EH (cell line): ENCODE measurements at places on chromosomes 6 and 20.

DNA sequence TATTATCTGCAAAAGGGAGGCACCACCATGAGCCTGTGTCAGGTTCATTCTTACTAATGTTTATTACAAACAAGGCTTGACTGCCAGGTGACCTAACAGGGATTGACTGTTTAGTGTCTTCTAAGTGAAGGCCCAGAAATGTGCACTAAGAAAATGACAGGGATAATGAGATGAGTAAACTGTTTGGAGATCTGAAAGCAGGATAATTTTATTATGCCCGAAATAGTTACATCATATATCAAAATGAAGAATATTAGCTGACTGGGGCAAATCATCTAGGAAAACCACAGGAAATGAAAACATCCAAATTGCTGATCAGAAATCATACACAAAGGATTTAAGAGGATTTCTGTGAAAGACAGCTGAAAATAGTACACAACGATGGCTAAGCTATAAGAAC is 516.7 kb downstream of the HDGFL1 start:
- DNase-seq = no peak

GRCh38 chr20:63772781-63773518 is 33.4 kb downstream of the SLC2A4RG start:
- DNase-seq = peak; percentile 31

- no peak for DNase-seq
These were observed 6.8 kb upstream of the BFSP1 start for GRCh38 chr20:17537959-17538358.

DNA sequence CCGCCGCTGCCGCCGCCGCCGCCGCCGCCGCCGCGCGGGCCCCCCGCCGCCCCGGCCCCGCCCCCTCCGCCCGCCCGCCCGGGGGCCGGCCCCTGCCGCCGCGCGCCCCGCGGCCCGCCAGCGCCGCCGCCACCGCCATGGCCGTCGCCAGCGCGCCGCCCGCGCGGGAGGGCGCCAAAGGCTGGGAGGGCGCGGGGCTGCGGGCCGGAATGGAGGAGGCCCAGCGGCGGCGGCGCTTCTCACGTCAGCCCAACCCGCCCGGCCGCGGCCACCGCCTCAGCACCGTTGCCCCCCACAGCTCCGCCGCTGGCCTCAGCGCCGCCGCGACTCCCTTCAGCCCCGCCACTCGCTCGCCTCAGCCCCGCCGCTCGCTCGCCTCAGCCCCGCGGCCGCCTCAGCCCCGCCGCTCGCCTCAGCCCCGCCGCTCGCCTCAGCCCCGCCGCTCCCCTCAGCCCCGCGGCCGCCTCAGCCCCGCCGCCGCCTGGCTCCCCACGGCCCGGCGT is 258 bp downstream of the PHF10 start:
- DNase-seq = peak; percentile 38

DNA sequence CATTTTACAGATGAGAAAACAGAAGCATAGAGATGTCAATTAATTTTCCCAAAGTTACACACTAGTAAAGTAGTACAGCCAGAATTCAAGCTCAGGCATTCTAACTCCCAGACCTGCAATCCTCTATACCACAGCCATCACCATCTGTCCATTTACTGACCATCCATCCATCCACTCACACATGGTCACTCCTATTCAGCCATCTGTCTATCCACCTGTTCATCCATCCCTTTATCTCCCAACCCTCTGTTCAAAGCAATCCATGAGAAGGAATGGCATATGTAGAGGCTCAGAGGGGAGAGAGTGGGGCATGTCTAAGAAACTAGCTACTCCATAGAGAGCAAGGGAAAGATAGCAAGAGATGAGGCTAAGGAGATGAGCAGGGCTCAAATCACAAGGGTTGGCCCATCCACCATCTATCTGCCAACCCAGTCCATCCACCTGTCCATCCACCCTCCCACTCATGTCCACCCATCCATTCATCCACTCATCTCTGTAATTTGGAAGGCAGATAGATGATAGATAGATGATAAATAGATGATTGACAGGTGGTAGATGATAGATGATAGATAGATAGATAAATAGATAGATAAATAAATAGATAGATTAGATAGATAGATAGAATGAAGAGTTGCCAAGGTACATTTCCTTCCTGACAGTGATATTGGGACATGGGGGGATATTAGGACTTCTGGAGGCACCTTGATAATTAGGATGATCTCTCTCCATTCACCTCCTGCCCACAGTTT is 12.2 kb upstream of the C6orf132 start:
- DNase-seq = no peak

DNA sequence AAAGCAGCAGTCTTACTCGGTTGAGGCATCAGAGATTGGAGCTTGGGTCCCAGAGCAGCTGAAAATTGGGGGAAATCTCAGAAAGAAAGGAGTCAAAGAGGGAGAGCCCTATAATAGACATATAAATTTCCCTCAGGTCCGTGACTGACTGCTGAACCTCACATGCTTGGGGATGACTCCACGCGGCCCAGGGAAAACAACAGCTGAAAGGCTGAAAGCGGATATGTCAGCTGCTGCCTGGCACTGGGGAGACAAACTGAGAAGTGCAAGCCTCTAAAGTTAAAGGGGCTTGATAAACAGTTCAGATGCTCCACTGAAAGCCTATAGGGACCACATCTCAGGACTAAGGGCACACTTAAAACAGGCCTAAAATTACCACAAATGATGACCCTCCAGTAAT is 255.9 kb upstream of the RIN2 start:
- DNase-seq = no peak

GRCh38 chr6:18551228-18551627 is 164.1 kb downstream of the RNF144B start:
- peak; percentile 62 for DNase-seq

DNA sequence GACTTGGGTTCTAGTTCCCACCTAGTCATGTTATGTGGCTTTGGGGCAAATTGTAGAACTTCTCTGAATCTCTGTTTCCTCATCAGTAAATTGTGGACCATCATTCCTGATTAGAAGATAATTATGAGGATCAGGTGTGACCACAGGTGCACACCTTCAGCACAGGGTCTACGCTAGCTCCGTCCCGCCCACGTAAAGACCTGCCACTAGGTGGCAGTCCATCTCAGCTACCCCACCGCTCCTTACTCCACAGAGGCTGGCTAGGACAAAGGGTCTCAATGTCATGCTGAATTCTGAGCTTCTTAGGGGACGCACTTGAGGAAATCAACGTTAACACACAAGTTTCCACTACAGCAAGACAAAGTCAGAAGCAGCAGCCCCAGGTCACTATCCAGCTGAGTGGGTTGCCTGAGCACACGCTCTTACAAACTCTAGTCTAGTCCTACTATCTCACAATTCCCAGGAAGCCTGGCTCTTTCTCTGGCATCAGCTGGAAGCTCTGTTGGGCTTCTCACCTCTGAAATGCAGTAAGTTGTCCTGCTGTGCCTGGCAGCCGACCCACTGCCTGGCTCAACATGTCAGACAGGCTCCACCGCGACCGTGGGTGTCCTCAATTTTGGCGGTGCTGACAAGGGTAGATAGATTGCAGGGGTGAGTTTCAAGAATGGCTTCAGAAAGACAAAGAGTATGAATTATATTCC is 2.0 kb upstream of the PLCG1 start:
- DNase-seq = peak; percentile 34

DNA sequence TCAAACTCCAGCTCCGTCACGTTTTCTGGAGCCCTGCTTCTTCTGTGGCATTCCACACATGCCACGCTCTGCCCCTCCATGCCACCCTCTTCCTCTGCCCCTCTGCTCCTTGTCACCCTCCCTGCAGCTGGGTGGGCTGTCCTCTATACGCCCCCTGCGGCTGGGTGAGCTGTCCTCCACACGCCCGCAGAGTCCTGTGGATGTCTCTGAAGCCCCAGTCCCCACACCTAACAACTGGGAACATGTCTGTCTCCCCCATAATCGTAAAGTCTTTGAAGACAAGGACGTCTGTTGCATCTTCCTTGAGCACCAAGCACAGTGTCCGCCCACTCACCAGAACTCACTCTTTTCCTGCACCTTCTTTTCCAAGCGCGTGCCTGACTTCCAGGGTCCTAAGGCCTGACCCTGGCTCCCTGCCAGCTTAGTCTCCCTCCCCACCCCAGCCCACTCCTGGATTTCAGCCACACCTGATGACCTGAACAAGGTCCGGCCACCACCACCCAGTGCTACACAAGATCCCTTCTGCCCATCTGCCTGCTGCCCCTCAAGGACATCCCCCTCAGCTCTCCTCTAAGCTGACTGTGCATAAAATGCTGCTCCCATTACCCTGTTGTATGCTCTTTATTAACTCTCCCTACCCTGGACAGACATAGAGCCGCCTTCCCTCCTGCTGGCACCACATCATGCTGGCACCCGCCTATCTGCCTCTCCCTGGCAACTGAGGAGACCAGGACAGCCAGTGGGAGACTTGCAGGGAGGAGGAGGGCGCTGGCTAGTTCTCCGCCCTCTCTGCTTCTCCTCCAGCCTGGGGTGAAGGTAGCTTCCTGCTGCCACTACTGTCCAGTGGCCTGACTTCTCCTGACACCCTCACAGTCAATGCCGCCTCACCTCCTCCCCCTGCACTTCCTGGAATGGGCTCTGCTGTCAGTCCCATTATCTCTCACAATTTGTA is 10.7 kb upstream of the PRR18 start:
- DNase-seq = no peak

GRCh38 chr6:135012764-135013163 is 41.9 kb downstream of the HBS1L start:
- peak; percentile 68 for DNase-seq

- no peak for DNase-seq
These were observed 639.2 kb downstream of the MAFB start for GRCh38 chr20:40049854-40050253.

GRCh38 chr20:34527016-34527415 is 10.8 kb downstream of the DYNLRB1 start:
- DNase-seq = no peak

DNA sequence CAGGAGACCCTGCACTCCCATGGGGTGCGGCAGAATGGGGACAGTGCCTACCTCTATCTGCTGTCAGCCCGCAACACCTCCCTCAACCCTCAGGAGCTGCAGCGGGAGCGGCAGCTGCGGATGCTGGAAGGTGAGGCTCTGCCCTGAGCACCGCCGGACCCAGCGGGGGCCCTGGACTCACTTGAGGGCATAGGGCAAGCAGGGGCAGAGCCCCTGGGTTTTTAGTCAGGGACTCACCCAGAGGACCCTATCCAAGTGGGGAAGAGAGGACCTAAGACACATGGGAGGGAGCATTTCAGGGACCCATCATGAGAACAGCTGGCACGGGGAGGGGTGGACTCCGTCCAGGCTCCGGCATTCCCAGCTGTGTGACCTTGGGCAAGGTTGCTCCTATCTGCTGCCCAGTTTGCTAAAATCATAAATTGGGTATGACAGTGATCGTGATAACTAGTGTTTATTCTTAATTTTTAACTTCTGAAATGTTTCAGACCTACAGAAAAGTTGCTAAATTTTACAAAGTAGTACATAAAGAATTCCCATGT is 9.8 kb downstream of the RBCK1 start:
- no peak for DNase-seq

DNA sequence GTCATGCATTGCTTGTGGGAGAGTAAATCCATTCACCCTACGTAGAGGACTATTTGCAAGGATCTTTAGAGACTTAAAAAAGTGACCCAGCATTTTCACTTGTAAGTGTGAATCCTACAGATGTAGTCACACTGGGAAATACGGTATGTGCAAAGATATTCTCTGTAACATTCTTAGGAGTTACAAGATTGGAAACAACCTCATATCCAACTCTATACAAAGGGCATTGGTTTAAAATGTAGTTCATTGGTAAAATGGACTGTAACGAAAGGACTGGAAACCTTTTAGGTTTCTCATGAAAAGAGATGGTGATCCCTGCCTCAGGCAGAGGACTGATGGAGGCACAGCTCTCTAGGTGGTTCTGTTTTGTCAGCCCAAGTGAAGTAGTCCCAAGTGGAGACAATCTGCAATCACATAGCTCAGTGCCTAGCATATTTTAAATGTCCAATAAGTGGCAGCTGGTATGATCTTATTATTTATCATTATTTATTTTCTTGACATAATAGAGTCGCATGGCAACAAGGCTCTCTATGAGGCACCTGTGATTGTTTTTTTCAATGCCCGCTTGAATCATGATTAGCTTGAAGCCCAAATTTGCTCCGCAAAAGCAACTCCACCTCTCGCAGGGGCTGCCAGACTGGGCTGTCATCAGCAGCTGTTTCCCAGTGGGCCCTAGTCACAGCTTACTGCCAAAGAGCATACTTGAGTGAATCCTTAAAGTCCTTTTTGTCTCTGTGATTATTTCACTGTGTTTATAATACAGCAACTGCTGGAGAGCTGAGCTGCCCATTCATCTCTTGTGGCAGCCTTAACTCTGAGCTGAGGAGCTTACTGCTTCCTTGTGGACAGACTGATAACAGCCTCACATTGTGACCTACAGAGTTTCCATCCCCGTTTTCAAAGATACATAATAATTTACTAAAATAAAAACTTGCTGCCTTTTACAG is 19.8 kb upstream of the ENPP1 start:
- peak; percentile 62 for DNase-seq

DNA sequence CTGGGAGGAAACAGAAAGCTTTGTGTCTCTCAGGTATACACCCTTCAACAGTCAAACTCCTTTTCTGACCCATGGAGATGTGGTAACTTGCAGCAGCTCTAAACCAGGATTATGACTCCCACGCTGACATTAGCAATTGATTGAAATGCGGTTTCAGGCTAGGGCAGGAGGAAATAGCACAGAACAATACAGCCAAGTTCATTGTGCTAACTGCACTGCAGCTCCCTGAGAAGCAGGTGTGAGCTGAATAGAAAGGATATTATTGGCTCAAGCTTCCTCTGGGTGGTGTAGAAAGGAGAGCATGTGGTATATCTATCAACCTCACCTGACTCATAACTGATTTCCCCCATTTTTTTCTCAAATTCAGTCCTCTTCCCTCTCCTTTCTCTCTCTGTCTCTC is 612.3 kb upstream of the BTBD3 start:
- no peak for DNase-seq

DNA sequence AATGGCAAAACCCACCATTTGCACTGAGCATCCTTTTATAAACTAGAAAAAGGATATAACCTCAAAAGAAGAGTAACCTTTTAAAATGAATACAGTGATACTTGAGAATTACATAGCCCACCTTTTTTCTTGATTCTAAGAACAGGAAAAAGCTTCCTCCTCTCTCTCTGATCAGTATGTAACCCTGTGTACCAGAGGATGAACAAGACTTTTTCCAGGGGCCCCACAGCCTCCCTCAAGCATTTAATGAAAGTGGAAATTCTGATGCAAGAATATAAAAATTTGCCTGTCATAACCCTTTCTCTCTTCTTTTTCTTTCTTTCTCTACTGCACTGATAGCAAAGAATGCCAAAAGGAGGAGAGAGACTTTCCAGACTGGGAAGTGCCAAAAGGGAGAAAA is 64.2 kb upstream of the BTN3A2 start:
- DNase-seq = no peak

DNA sequence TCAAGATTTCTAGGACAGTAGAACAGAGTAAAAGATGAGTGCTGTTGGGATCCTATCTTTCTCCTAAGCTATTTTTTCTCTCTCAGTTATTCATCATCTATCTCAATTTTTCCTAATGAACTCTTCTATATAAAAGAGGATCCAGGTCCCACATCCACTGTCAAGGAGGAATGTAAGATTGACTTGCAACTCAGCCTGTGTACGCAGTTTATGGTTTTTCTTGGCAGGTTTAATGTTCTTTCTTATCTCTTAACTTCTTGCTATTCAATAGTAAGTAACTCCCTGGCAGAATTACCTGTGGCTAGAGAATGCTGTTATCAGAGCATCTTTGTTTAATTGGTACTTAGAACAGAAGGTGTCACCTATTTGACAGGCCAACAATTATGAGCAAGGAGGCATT is 60.8 kb downstream of the SLC16A10 start:
- DNase-seq = no peak
